NCI-H2081 (cell line): ENCODE measurements at places on chromosomes 2 and 18.
A peak's percentile ranks its signal among the peaks of the same experiment; 100 is the strongest.

- DNase-seq, result no peak
These were observed 27.2 kb downstream of the KIF1A start for GRCh38 chr2:240792629-240793312.

DNA sequence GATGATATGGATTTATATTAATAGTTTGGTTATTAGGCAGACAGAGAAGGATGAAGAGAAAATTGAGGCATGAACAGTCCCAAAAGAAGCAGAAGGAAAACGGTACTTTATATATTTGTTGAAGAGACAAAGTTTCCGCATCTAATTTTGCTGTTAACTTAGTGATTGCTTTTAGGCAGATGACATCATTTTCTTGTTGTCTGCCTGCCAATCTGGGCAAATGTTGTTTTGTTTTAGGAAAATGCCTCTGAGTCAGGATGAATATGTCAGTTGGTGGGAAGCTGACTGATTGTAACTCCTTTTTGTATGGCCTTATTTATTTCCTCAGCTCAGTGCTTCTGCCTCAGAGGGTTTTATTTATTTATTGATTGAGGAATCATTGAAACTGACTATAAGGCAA lies 52.5 kb upstream of the CAVIN2 start:
- no peak for DNase-seq

GRCh38 chr2:39119732-39120520 lies 925 bp downstream of the SOS1 start:
- peak; percentile 63 for DNase-seq

DNA sequence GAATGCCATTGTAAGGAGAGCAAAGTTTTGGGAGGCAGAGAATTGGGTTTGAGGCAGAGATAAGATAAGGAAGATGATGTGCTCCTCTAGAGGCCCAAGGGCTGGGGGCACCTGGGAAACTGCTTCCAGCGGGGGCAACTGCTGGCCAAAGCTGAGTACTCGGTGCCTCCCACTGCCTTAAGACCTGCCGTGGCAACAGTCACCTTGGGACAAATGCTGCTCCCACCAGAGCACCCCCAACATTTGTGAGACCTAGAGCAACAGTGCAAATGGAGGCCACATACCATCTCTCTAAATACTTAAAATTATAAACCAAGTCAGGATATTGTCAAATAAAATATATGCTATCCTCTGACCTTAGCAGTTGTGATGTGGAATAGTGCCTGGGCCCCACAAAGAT lies 127.1 kb downstream of the CAPN13 start:
- DNase-seq, result no peak

DNA sequence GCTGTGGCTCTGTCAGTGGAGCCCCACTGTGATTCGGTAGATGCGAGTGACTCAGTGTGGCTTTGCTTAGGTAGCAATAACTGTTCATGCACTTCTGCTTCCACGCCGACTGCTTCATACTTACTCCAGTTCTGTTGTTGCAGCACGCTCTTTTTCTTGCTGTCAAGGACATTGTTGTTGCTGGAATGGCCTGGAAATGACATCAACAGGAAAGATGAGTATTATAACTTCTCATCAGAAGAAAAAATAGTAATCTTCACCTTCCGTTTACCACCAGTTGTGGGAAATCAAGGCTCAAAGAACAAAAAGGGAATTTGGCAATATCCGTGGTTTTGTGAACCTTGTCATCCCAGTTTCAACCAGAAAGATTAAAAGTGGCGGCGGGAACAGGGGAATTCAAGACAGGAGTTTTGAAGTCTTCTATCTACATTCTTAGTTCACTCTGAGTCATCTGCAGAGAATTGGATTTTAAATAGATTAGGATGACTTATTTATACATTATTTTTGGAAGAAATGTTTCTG lies 8.3 kb downstream of the TM4SF20 start:
- DNase-seq, result no peak

DNA sequence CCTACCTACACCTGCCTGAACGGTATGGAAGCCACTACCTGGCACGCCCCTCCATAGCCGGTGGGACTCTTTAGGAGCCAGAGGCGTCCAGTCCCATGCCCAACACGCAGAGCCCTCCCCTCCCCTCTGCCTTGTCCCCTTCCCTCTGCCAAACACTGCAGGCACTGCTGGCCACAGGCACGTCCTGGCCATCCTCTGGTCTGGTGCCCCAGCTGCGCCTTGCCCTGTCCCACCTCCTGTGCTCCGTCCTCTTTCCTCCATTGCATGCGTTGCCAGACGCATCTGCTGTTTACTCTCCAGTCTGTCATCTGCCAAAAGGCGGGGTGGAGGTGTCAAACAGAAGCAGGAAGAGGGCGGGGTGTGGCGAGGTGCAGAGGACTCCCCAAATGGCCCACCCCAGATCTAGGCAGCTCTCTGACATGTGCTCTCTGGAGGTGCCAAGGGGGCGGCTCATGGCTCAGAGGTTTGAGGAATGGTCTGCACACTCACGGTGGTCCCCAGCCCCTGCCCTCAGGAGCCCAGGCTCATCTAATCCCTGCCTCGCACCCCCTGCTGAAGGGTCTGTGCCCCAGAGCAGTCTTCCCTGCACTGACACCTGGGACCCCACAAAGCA lies 45.1 kb downstream of the HS6ST1 start:
- no peak for DNase-seq

GRCh38 chr18:21735452-21736015 lies 5.1 kb upstream of the MIB1 start:
- DNase-seq, result no peak

- DNase-seq, result no peak
These were observed 78.0 kb downstream of the DTNB start for GRCh38 chr2:25595393-25595792.

DNA sequence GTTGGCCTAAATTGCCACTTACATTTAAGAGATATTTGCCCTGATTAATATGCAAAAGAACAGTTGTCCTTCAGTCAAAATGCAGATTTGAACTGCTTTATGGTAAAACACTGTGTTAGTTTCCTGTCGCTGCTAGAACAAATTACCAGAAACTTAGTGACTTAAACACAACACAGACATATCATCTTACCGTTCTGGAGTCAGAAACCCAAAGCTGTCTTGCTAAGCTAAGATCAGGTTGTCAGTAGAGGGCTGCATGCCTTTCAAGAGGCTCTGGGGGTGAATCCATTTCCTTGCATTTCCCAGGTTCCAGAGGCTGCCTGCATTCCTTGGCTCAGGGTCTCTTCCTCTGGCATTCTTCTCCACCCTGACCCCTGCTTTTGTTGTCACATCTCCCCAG lies 149.5 kb downstream of the FAM161A start:
- no peak for DNase-seq

- DNase-seq, result no peak
These were observed 12.1 kb downstream of the HS1BP3 start for GRCh38 chr2:20638646-20639430.

GRCh38 chr18:13051950-13052349 lies 60.8 kb downstream of the CEP192 start:
- no peak for DNase-seq

- DNase-seq, result no peak
These were observed 538.4 kb downstream of the STK39 start for GRCh38 chr2:167708998-167709397.

DNA sequence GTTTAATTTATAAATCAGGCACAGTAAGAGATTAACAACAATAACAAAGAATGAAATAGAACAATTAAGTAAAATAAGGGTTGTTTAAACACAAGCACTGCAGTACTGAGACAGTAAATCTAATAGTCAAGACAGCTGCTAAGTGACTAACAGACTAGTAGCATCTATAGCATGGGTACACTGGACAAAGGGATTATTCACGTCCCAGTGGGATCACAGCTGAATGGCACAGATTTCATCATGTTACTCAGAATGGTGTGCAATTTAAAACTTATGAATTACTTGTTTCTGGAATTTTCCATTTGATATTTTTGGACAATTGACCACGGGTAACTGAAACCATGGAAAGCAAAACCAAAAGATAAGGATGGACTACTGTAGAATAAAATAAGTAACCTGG lies 161.9 kb upstream of the DAPL1 start:
- DNase-seq, result no peak

GRCh38 chr18:54506516-54507261 lies 84.4 kb upstream of the DYNAP start:
- no peak for DNase-seq

DNA sequence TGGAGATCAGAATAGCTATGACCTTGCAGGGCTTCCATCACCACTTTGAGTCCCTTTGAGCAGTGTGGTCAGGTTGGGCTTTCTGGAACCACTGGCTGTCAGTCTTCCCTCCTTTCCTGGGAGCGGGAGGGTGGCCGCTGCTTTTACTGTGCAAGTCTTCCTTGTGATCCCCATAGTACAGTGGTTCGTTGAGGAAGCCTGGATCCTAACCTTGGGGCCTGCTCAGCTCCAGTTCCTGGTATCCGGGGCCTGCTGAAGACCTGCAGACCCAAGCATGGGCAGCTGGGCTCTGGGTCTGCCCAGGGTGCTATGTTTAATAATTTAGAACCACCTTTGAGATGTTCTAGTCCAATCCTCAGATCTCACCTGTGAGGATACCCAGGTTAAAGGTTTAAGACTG lies 104.2 kb downstream of the CLIP4 start:
- DNase-seq, result no peak

- no peak for DNase-seq
These were observed 652.9 kb upstream of the ID2 start for GRCh38 chr2:8028981-8029380.

DNA sequence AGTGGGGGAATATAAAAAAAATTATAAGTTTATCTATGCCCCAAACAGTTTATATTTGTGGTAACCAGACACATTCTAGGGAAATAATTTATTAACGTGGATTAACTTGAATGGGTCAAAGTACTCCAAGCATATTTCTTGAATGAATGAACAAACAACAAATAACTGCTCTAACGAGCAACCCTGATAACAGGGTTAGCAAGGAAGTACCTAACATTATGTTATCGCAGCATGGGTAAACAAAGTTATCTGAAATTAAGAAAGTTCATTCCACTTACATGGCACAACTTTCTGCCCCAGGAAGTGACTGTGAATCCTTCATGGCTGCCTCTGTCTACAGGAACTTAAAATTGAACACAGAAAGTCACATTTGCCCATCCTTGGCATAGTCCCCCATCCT lies 812.9 kb upstream of the ACVR2A start:
- no peak for DNase-seq

DNA sequence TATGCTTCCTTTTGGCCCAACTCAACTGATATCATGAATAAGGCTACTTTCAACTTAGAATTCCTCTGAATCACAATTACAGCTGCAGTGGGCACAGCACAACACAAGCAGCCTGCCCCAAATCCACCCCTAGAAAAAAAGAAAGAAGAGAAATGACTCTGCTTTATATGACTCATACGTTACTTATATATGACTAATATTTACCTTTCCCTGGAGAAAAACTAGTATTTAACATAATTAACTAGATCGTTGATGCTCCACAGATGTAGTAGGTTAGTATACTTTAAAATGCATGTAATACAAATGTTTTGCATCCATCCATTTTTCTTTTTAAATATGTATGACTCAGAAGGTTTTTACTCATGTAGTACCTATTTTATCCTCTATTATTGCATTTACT lies 133.3 kb upstream of the UNC80 start:
- no peak for DNase-seq

- DNase-seq, result no peak
These were observed 817.1 kb upstream of the FSHR start for GRCh38 chr2:49971453-49971852.

- DNase-seq, result no peak
These were observed 790.4 kb downstream of the EPHA4 start for GRCh38 chr2:220781622-220782241.

- no peak for DNase-seq
These were observed 4.4 kb downstream of the CCDC88A start for GRCh38 chr2:55415300-55415699.

DNA sequence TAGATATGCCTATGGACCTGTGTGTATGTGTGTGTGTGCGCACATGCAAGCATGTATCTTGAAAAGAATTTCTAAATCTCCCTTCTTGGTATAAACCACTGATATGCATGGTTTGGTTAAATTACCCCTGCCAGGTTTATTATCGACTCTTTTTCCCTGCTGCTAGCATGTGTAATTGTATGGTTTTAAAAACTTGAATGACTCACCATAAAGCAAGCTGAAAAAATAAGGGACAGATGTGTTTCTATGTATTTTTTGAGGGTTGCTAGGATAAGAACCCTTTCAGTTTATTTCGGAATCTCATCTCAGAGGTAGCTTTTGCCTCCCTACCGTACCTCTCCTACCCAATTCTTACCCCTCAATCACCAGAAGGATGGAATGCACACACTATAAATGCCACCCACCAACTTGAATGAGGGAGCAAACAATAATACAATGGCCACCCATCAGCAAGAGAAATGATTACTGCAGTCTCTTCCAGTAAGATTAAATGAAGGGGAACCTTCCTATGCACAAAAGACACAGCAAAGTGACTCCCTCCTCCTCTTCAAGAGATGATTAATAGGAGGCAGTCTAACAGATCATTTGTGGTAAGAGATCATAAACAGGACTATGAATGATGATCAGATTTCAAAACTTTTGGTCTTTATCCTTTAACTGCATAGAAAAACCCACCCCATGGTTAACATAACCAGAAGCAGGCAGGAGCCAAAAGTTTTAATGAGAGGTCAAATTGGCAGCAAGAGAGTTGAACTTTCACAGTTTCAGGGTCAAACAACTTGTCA lies 357.2 kb downstream of the SATB2 start:
- peak; percentile 88 for DNase-seq

DNA sequence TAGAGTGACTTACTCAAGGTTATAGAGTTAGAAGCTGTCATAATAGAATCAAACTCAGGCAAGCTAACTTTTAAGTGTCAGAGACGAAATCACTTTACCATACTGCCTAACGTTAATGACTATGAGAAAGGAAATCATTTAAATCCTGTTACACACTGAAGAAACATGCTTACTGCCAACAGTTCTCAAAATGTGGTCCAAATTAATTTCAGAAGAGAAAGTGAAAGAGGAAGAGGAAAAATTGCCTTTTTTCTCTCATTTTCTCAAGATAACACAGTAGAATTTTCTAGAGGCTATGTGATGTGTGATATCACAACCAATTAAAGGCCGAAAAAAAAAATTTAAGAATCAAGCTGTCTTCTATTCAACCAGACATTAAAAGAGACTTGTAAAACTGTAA lies 1362.7 kb upstream of the CHAC2 start:
- DNase-seq, result no peak

DNA sequence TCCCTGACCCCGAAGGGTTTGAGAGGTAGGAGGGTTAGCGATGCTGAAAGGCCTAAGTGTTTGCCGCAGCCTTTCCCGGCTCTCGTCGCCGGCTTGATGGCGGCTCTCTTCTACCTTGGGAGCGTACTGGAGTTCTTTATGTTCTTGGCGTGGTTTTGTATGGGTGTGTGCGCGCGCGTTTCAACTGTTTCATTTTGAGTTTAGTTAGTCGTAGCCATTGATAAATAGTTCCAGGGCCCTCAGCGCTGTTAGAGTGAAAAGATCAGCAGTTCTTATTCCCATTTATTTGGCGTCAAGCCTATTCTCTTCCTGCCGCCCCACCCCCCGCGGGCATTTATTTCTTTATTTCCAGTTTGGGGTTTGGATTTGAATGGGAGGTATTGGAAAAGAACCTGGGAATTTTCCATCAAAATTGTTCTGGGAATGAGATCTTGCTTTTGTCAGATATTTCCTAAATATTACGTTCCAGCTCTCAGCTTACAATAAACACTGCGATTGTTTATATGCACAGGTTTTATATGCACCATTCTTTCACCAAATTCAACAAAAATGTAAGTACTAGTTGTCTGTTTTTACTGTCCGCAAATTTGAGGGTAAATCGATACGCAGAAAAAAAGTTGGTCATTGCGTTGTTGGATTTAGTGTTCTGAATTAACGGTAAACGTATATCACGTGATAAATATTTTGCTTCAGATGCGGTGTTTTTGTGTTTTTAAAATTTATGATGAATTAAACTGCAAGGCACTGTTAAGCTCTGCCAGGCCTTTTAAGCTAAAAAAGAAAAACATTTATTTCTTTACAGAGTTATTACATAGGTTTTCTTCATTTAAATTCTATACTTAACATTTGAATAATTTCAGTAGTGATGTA lies 954 bp downstream of the CCNT2 start:
- DNase-seq, result peak; percentile 39
